ENCODE measurements at places on chromosomes 5 and 9.

DNA sequence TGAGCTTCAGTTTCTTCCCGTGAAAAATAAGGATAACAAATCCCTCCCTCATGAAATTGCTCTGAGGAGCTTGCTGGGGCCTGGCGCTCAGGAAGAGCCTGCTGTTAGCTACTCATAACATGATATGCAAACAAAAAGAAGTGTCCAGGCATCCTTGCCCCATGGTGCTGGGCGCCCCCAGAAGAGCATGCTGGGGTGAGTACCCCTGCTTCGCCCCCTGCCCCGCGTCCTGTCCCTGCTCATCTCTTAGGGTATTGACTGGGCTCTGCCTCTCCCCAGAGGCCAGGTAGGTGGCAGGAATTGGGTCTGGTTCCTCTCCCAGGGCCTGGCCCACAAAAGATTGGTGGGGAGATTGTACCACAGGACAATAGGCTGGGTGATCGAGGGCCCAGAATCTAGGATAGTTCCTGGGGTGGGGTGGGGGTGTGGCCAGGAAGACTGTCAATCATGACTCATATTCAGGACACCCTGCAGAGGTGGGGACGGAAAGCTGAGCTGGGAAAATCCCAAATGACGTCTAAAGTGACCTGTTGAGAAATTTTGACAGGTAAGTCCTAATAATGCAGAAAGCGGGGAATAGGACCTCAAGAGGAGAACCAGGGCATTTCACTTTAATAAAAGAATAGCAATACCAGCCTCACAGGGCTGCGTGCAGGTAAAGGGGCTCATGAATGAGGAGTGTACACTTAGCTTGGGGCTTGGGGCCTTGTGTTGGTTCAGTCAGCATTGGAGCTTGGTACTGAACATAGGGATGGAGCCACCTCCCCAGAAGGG lies 8.9 kb downstream of the PITX1 start:
- no peak for DNase-seq

GRCh38 chr5:135944967-135945560 lies 9.7 kb downstream of the LECT2 start:
- peak; percentile 76 for DNase-seq

GRCh38 chr5:170774831-170775230 lies 8.7 kb upstream of the GABRP start:
- no peak for DNase-seq

DNA sequence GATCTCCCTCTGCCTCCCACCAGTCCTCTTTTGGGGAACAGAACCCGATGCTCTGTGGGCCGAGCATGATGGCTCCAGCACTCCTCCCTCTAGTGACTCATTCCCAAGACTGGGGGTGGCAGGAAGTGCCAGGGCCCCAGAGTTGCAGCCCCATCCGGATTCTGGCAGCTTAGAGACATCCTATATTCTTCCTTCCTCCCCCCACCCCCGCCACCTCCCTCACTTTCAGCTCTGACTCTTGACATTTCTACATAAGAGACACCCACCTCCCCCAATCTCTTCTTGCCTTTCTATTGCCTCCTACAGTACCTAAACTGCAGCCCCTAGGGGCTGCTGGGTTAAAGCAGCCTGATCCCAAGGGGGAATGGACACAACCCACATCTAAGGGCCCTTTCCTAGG lies 47.1 kb upstream of the MATR3 start:
- no peak for DNase-seq

- no peak for DNase-seq
Measured at GRCh38 chr9:89089176-89089575, 89.4 kb downstream of the SHC3 start.

DNA sequence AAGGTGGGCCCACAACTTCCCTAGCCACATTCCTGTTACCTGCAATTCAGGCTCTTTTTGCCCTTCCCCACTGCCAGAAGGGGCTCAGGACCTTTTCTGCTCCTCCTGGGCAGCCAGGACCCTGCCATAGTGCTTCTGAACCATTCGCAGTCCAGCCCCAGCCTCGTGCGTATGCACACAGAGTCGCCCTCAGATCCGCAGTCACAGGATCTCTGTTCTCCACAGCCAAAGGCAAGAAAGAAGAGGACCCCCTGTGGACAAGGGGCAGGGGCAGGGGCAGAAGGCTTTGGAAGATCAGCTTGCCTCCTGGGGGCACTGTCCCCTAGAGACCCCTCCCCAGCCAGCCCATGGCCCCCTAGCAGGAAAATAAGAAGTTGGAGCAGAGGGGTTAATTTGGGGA lies 82.8 kb downstream of the PCDH1 start:
- no peak for DNase-seq

DNA sequence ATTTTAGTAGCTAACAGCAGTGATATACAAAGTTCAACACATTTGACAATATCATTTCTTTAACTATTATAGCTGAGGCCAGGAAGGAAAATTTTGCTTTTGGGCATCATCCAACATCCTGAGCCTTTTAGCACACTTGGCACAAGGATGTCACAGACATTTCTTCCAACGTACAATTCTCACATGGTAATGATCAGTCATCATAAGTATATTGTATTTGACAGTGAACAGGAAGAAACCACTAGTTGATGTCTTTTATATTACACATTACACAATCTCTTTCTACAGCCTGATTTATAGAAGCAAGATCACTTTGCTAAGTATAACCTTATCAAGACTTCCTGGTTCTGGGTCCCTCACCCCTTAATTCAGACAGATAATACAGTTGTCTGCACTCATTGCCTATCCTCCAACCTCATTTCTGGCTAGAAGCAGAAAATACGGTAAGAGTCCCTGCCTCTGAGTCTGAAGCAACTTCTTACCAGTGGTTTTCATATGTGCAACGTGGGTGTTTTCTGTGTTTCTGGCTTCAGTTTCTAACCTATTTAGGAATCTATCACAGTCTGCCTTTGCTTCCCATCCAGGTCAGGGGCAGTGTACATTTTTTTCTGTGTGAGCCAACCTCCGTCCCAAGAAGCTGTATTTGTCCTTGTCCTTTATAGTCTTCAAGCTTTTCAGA lies 167.8 kb downstream of the PAM start:
- no peak for DNase-seq

GRCh38 chr5:99129768-99130501 lies 201.1 kb upstream of the CHD1 start:
- no peak for DNase-seq

GRCh38 chr5:113250341-113250953 lies 184.3 kb downstream of the TSSK1B start:
- DNase-seq = no peak

- no peak for DNase-seq
Measured at GRCh38 chr9:95458666-95459065, 58.1 kb downstream of the PTCH1 start.

DNA sequence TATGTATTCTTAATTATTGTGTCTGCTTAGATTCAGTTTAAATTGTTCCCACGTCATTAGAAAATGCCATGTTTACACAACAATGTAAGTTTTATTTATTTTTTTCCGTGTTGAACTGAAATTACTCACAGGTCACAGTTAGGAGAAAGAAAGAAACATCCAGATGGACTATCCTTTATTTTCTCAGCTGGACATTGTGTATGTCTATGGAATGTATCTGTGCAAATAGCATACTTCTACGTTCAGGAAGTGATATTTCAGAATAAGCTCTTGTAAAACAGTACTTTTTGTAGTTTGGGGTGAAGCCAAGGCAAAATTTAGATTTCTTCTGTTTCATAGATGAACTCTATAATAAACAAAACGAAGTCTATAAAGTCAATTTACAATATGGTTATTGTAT lies 249.0 kb upstream of the ZNF608 start:
- no peak for DNase-seq

GRCh38 chr5:66967826-66968262 lies 228.8 kb downstream of the CD180 start:
- no peak for DNase-seq

DNA sequence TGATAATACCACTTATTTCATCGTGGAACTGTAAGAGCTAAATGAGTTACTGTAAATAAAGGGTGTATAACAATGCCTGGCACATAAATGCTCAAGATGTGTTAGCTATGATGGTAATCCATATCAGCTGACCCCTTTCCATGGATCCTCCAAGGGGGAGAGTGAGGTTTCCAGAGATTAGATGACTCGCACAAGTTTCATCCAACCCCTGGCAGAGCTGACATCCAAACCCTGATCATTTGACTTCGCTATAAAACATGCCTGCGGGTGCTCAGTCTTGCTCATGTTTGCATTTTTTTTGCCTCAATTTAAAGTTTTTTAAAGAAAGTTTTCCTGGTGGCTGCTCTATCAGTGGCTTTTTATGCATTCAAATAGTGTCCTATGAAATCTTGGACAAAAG lies 145.7 kb upstream of the SMIM23 start:
- DNase-seq = no peak

GRCh38 chr5:143865426-143866025 lies 53.6 kb downstream of the HMHB1 start:
- no peak for DNase-seq

- DNase-seq = no peak
Measured at GRCh38 chr9:35646153-35646532, 4.6 kb downstream of the SIT1 start.

DNA sequence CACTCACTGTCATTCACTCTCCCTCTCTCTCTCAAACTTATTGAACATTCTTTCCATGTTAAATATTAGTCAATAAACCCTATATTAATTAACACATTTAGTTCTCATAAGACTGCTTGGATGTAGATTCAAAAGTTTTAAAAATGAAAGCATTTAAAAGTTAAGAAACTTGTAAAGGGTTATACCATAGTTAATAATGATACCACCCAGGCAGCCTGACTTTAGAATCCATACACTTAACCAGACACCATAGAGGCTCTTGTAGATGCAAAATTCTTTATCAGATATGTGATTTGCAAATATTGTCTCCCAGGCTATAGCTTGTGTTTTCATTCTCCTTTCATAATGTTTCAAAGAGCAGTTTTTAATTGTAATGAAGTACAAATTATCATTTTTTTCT lies 335.8 kb upstream of the ACTBL2 start:
- DNase-seq = no peak

DNA sequence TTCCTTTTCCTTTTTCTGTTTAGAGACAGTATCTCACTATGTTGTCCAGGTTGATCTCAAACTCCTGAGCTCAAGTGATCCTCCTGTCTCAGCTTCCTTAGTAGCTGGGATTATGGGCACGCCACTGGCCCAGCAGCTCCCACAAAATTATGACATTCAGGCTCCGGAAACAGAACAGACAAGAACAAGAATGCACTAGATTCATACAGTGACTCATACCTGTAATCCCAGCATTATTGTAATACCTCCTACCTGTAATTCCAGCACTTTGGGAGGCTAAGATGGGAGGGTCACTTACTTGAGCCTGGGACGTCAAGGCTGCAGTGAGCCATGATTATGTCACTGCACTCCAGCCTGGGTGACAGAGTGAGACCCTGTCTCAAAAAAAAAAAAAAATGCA lies 26.7 kb upstream of the B4GALT1 start:
- DNase-seq = no peak

- DNase-seq = no peak
Measured at GRCh38 chr5:4572311-4573100, 567.6 kb upstream of the ADAMTS16 start.

DNA sequence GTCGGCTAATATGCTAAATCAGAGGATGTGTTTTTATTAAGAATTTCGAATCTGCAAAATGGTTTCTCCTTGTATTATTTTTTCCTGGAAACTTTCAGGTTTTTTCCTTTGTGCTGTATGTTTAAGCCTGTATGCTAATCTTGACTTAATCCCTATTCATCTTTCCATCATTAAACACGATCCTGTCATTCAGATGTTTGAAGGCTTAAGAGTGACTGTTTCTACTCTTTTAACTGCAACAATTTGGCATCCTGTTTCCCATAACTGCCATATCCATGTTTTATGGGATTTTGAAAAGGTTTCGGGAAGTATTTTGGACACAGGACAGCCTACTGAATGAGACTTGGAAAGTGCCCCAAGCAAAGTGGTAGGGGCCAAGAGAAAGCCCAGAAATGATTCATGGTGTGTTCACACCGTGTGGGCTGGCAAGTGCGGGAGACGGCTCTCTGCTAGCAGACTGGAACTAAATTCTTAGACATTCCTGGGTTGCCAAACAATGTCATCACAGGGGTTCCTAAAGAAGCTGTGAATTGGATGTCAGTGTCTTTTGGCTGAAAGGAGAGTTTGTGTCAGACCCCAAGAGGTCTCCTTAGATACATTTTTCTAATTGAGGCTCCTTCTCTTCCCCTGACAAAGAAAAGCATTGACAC lies 125.4 kb upstream of the ADAMTS16 start:
- no peak for DNase-seq

- no peak for DNase-seq
Measured at GRCh38 chr5:16909464-16909863, 26.6 kb downstream of the MYO10 start.

Measured in hippocampal formation (tissue), 2 donors.